IPS DF 6.9 (cell line): ENCODE measurements at places on chromosomes 16 and 17.

- no peak for DNase-seq
Measured at GRCh38 chr17:57943140-57943539, 12.1 kb downstream of the CUEDC1 start.

DNA sequence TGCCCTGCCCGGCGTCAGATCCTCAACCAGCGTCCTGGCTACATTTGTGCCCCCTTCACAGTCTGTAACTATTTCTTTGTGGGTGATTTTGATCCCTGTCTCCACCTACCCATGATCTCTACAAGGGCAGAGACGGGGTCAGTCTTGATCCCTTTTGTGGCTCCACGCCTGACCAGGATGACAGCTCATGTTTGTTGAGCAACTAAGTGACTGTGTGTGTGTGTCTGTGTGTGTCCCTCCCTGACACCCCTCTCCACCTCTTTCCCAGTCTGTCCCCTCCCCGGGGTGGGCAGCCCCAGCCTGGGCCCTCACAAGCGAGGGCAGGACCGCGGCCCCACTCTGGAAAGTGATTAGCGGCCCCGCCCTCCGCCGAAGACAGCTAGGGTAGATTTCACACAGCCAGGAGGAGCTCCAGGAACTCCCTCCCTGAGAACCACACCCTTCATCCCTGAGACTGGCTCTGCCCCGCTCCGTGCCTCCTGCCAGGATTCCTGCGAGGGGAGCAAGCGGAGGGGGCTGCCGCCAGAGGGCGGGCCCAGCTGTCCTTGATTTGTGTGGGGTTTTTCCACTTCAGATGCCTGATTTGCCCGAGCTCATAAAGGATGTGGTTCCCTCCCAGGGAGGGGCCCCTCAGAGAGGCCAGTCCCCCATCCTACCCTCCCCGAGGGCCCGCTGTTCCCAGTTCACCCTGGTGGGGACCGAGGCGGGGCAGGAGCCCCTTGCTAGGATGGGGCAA, 5.3 kb upstream of the HS3ST6 start:
- DNase-seq: peak; percentile 37

DNA sequence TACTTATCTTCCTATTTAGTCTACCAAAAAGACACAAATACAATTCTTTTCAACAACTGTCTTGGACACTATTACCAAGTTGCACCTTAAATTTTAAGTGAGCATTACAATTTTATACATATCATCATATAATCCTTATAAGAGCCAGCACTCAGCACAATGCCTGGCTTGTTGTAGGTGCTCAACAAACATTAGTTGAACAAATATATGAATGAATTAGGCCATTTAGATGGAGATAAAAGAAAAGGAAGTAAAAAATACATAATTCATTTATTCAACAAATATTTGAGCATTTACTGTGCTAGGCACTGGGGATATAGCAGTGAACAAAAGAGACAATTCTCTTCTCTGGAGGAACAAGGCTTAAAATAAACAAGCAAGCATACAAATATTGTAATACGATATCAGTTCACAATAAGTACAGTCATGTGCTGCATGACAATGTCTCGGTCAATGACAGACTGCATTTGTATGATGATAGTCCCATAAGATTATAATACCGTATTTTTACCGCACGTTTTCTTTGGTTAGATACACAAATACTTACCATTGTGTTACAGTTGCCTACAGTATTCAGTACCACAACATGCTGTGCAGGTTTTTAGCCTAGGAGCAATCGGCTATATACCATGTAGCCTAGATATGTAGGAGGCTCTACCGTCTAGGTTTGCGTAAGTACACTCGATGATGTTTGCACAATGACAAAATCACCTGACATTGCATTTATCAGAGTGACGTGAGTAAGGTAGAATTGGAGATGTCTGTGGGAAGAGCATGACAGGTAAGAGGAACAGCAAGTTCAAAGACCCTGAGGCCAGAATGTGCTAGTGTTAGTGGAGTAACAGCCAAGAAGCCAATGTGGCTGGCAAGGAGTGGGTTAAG, 86.4 kb upstream of the HS3ST2 start:
- DNase-seq: no peak

DNA sequence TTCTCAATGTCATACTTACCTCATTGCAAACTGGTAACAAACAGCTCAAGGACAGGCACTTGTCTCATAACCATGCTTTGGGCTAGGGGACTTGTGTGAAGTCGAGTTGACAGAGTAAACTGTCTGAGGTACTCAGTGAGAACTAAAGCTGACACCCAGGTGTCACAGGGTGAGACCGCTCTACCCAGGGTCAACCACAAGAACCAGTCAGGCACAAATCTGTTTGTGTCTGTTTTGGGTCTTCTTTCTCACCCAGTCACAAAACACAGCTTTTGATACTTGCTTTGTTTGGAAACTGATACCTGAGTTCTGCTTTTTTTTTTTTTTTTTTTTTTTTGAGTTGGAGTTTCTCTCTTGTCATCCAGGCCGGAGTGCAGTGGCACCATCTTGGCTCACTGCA, 161.1 kb downstream of the STX8 start:
- DNase-seq: no peak

DNA sequence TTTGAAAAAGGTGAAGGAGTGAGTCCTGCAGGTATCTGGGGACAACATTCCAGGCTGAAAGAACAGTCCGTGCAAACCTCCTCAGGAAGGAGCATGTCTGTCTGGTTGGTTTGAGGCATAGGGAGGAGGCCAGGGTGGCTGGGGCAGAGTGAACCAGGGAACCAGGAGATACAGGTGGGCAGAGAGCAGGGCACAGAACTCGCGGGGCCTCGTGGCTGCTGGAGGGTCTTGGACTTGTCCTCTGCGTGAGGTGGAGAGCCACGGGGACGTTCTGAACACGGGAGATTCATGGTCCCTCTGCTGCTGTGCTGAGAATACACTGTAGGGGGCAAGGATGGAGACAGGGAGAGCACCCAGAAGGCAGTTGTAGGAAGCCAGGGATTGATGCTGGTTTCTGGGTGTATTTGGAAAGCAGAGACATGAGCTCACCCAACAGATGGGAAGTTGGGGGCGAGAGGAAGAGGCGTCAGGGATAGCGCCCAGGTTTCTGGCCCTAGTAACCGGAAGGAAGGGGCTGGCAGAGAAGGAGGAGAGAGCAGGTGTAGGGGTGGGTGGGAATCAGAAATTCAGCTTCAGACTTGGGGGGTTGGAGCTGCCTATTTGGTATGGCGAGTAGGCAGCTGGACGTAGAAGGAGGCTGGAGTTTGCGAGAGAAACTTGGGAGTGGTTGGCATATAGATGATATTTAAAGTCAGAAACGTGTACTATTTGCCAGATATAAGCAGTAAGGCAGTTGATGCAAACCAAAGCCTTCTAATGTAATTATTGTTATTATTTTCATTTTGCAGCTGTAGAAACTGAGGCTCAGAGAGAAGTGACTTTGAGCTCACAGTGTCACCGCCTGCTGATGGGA, at the start of gene CCL17:
TSS of gene CCL17 (plus strand) at position 803 of the 853 bp plus-strand sequence. CDS start 9,166 bp downstream, outside the sequence.
- no peak for DNase-seq

DNA sequence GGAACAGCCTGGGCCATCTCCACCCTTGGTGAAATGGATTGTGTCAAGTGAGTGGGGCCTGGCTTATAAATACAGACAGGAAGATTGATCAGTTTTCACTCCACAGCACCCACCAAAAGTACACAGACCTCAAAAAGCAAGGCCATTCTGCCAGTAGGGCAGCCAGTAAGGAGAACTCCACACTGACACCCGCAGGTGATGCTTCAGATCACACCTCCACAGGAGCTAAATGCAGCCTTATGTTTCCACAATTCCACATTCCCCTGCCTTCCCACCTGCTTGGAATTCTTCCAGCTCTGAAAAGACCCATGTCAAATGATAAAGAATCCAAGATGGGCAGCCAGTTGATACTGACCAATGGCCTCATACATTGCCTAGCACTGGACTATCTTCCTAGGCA, 191.1 kb downstream of the ZFHX3 start:
- no peak for DNase-seq

GRCh38 chr17:79047291-79047920, 23.4 kb downstream of the C1QTNF1 start:
- no peak for DNase-seq

DNA sequence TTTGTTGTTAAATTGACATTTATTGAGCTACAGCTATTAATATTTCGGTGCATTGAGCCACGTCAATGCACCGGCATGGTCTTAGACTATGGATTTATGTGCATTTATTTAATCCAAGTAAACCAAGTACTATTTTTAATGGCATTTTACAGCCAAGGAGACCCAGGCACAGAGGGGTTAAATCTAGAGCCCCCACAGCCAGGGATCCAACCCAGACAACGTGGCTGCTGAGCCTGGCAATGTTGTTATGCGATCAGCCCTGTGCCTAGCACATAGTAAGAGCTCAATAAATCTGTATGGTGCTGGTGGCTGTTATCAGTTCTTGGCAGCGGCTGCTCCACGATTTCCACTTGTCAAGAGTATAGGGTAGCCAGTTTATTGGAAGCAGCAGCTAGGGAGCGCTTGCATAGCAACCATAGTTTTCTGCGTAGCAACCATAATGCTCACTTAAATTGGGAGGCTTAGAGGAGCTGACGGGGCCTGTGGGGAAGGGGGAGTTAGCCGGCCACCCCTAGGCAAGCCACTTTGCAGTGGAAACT, 541 bp upstream of the RBBP6 start:
- DNase-seq: peak; percentile 4

DNA sequence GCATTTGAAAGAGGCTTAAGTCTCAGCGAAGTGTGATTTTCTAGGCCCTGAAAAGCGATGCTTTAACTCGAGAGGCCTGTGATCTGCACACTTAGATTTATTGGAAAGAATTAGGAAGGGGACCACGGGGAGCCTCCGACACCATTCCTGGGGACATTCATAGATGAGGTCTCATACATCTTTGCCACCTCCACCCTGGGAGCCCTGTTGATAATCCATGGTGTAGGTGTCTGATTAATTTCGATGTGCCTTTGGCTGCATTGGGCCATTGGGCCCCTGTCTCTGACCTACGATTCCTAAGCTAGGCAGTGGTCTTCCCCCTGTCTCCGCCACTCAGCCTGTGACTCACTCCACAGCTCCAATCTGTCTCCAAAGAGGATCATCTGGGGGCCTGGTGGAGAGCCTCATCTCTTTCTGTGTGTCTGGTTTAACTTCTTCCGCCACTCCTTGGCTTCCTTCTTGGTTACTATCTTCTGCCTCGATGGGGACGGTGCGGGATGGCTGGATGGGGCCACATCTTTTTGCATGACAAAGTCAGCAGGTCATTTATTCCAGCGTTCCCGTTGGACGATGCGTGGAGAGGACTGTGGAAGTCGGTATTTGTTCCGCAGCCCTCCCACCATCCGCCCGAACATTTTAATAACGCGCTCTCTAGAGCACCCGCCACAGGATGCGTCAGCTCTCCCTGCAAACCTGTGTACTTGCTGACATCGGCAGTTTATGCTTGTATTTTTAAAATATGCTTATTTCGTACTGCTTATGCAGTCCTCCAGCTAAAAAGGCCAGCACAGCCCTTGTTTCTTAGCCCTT, 109.3 kb downstream of the IRX3 start:
- DNase-seq: no peak

GRCh38 chr17:49952209-49952911, 16.6 kb upstream of the DLX4 start:
- no peak for DNase-seq

GRCh38 chr17:50687200-50688066, 20.3 kb downstream of the ANKRD40 start:
- DNase-seq: no peak

DNA sequence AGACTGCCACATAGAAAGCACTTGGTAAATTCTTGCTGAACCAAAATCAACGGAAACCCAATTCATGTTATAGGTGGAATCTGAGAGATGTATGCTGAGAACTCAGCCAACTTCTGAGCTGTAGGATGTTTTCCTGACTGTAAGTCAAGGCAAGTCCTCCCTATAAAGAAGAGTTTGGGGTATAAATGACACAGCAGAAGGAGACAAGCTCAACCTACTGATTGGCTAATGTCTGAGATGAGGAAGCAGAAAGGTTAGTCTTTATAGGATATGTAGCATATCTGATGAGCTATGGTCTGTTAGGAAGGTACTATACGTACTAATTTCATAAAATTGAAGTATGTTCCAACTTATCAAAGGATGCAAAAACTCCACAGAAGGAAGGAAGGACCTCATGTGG, 99.5 kb downstream of the XYLT1 start:
- DNase-seq: no peak

DNA sequence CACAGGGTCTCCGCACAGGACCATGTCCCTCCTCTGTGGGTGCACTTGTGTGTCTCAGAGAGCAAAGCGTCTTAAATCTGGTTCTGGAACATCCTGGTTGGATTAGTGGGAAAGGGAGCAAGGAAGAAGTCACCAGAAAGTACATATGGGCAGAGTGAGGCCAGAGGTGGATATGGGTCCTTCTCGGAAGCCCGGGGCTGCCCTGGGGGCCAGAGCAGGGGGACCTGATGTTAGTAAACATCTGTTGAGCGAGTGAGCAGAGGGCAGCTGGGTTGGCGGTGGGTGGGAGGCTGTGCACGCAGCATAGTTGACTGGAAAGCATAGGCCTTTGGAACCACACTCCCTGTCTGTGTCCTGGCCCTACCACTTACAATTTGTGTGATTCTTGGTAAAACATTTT, 22.7 kb downstream of the UNC13D start:
- DNase-seq: no peak

- DNase-seq: peak; percentile 39
Measured at GRCh38 chr17:82592767-82593589, 55.3 kb downstream of the WDR45B start.

DNA sequence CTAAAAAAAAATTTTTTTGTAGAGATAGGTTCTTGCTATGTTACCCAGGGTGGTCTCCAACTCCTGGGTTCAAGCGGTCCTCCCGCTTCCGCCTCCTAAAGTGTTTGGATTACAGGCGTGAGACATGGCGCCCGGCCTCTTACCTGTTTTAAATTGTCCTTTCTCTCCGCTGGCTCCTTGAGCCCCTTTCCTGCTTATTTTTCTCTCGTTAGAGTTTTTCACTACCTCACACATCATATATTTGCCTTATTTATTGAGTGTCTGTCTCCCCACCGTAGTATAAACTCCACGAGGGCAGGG, 760 bp upstream of the SEC14L5 start:
- DNase-seq: no peak

DNA sequence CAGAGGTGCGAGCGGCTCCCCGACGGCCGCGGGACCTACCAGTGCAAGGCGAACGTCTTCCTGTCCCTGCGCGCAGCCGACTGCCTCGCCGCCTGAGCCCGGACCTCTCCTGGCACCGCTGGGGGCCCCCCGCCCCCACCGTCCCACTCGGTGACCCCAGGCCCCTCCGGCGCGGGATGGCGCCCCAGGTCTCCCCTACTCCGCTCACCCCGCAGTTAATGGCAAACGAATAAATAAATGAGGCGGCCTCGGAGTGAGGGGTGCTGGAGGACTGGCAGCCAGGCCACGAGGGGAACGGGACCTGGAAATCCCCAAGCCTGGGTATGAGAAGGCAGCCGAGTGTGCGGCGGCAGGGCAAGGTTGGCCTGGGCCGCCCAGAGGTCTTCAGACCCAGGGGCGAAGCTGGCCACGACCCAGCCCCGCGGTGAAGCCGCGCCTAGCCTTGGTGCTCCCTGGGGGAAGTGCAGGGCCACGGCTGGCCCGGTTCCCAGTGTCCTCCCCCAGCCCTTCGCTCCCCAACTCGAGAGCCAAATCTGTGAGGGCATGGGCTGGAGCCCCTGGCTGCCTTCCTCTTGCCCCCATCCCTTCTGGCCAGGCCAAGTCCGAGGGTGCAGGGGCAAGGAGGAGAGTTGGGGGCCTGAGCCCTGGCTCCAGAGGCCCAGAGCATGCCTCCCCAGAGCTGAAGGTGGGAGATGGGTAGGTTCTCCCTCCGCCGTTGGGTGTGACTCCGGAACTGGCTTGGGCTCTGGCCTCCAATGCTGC, 796 bp downstream of the NPB start:
- no peak for DNase-seq

- DNase-seq: no peak
Measured at GRCh38 chr16:15435216-15435864, 952 bp downstream of the BMERB1 start.
